Hematopoietic multipotent progenitor cell treated with erythropoietin and hydrocortisone succinate and interleukin-3 and kit ligand, for 8 days (in vitro differentiated cells): ENCODE measurements at places on chromosomes 7 and 10.
A peak's percentile ranks its signal among the peaks of the same experiment; 100 is the strongest.

- DNase-seq, result peak; percentile 59
These were observed 24.9 kb downstream of the SAMD9 start for GRCh38 chr7:93092757-93093370.

- no peak for DNase-seq
These were observed 77.4 kb downstream of the ALOX5 start for GRCh38 chr10:45451407-45451806.

GRCh38 chr10:59047180-59047579 is 129.3 kb upstream of the PHYHIPL start:
- no peak for DNase-seq

DNA sequence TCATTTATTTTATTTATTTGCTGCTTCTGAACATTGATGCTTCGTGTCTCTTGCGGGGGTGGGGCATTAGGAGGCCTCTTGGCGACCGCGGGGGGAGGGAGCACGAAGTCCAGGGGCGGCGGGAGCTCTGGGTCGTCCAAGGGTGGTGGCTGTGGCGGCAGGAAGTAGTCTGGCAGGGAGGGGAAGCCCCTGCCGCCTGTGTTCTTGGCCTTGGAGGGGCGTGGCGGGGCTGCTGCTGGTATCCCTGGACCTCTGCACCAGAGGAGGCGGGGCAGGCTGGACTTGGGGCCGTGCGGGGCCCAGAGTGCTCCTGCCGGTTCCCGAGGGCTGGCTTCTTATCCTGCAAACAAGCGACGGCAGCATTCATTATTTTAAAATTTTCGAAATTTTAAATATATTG is 70.5 kb upstream of the ABI1 start:
- DNase-seq, result no peak

- no peak for DNase-seq
These were observed 295.0 kb downstream of the PARD3 start for GRCh38 chr10:34520084-34520483.

DNA sequence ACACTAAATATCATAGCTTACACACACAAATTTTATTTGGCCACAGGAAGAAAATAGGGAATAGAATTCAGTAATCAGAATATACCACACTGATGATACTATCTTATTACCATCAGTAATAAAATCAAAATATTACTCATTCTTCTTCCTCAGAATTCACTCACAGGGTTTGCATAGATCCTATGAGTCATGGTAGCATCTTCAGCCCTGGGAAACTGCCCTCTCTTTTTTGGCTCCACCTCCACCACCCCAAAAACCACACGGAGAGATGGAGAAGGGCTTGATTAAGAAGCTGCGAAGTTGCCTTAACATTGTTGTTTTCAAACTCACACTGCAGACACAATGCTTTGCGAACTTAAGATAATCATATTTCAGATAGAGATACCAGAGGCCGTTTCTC is 154.1 kb upstream of the AHR start:
- DNase-seq, result peak; percentile 62

DNA sequence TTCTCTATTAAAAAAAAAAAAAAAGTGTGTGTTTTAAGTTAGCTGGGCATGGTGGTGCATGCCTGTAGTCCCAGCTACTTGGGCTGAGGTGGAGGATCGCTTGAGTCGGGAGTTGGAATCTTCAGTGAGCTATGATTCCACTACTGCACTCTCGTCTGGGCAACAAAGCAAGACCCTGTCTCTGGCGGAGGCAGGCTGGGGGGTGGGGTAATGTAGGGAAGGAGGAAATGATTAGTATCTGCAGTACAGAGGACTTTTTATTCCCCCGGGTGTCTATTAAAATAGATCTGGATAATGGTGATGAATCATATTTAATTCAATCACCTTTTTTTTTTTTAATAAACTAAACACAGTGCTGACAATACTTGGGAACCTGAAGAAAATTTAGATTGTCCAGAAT is 6.5 kb downstream of the CBX3 start:
- DNase-seq, result no peak

GRCh38 chr10:44341886-44342285 is 43.0 kb downstream of the CXCL12 start:
- DNase-seq, result no peak

- DNase-seq, result peak; percentile 44
These were observed 591 bp downstream of the BZW2 start for GRCh38 chr7:16646472-16647072.

DNA sequence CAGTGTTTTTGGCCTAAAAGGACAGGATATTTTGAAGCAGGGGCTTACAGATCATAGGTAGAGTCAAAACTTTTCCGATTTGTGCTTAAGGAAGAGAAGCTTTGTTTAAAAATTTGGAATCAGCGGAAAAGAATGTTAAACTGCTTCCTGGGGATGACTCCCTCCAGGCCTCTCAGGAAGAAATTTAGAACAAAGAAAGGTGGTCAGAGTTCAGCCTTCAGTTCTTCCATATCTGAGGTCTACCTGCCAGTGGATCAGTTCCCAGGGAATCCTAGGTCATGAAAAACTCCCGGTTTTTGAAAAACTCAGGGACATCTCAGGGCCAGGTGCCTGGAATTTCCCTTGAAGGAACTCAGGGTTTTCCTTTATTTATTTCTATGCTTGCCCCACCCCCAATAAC is 100.3 kb downstream of the MCU start:
- no peak for DNase-seq

- DNase-seq, result no peak
These were observed 4.8 kb downstream of the BAMBI start for GRCh38 chr10:28681928-28682750.

DNA sequence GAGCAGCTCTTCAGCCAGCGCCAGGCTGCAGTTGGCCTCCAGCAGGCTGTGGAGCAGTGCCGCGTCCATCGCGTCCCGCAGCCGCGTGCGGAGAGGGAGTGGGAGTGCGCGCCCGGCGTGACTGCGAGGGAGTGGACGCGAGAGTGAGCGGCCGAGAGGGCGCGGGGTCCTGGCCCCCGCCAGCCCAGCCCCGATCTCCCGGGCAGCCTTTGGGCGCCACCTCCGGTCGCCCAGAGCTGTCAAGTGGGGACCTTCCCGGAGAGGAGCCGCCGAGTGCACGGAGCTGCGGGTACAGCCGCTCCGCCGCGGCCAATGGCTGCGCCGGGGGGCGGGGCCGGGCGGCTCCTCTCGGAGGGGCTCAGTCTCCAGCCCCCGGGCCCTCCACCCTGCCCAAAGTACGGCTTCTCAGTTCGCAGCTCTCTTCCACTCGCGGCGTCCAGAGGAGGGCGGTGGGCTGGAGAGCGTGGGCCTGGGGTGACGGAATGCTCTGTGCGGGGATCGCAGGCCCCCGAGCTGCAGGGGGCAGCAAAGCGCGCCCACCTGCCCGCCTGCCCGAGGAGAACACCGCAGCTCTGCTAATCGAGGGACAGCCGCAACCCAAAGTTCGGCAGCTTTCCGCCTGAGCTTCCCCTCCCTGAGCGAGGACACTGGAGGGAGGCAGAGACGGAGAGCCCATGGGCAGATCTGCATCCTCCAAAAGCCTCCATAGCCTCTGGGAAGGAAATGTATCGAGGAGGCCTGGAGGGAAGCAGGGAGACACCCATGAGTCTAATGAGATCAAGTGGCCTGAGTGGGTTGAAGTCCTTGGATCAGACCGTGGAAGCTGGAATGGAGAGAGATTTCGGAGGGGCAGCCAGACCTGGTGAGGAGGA is at the start of gene CRHR2:
TSS of gene CRHR2 (minus strand) at position 245 of the 872 bp plus-strand sequence. CDS start at position 69, 176 bp downstream.
- no peak for DNase-seq

- DNase-seq, result no peak
These were observed 95.8 kb downstream of the CLEC2L start for GRCh38 chr7:139619367-139619657.

- peak; percentile 70 for DNase-seq
These were observed 44.8 kb downstream of the ZNF800 start for GRCh38 chr7:127347567-127348246.

- no peak for DNase-seq
These were observed 492.5 kb upstream of the AKR1E2 start for GRCh38 chr10:4333459-4333894.

- DNase-seq, result no peak
These were observed 4.8 kb downstream of the GPR146 start for GRCh38 chr7:1049006-1049741.

DNA sequence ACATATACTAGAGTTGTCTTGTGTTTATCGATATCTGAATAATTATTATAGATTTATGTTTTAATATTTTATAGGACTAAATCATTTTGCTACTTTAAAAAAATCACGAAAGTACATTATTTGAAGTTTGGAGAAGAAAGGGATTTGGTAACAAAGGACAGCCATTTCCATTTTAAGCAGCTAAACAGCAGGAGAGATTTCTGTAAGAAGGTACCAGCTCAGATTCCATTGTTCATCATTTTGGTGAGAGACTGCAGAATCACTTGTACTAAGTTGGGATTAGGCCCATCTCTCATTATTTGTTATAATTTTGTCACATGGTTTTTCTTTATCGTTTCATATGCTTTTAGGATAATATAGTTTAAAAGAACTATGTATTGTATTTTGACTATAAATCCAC is 46.7 kb downstream of the PALS2 start:
- no peak for DNase-seq

- DNase-seq, result no peak
These were observed 108.7 kb downstream of the ITIH5 start for GRCh38 chr10:7558036-7558435.

GRCh38 chr7:106756071-106756470 is 95.1 kb upstream of the CCDC71L start:
- DNase-seq, result no peak

DNA sequence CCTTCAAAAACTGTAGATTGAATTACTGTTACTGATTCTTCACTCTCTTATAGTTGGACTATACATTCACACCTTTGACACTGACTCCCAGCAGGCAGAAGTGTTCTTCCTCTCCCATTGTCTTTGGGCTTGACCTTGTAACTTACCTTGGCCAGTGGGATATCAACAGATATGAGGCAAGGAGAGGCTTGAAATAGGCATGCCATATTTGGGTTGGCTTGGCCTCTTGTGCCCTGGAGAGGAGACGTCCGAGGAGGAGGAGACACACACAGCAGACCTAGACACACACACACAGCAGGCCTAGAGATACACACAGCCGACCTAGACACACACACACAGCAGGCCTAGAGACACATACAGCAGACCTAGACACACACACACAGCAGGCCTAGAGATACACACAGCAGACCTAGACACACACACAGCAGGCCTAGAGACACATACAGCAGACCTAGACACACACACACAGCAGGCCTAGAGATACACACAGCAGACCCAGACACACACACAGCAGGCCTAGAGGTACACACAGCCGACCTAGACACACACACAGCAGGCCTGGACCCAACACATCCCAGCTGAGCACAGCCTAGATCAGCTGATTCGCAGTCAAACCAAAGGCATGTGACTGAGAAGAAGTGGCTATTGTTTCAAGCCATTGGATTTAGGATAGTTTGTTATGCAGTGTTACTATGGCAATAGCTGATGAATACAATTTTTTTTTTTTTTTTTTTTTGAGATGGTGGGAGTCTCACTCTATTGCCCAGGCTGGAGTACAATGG is 12.5 kb upstream of the GNA12 start:
- DNase-seq, result no peak

- no peak for DNase-seq
These were observed 213.6 kb upstream of the DPP6 start for GRCh38 chr7:153838591-153838990.

GRCh38 chr10:4241724-4242345 is 456.8 kb upstream of the KLF6 start:
- DNase-seq, result no peak

- no peak for DNase-seq
These were observed 59.9 kb upstream of the IGFBP3 start for GRCh38 chr7:45980973-45981372.

- no peak for DNase-seq
These were observed 273.6 kb downstream of the PLXDC2 start for GRCh38 chr10:20089879-20090278.

GRCh38 chr7:138837627-138838026 is 39.6 kb upstream of the ATP6V0A4 start:
- DNase-seq, result no peak

DNA sequence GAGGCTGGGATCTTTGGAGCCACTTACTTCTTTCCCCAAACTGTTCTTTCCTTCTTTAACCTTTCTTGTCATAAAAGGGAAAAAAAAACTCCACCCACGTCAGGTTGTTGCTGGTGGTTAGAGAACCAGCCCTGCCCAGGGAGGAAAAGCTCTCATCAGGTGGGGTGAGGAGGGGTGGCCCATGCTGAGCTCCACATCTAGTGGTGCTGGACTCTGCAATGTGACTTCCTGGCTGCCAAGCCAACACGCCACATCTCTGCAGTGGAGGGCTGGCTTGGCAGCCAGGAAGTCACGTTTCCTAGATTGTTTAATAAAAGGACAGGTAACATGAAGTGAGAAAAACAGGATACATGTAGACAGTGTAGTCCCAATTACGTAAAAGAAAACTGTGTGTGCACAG is 37.4 kb downstream of the WIPF3 start:
- DNase-seq, result no peak

DNA sequence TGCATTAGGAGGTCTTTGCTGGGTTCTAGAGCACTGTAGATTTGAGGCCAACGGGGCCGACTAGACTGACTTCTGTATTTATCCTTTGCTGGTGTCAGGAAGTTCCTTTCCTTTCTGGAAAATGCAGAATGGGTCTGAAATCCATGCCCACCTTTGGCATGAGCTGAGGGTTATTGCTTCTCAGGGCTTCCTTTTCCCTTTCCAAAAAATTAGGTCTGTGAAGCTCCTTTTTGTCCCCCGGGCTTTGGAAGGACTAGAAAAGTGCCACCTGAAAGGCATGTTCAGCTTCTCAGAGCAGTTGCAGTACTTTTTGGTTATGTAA is 675 bp downstream of the IL6 start:
- no peak for DNase-seq

- peak; percentile 62 for DNase-seq
These were observed 46.2 kb downstream of the GPAM start for GRCh38 chr10:112137154-112137987.

GRCh38 chr7:159088016-159088865 is 56.4 kb downstream of the VIPR2 start:
- DNase-seq, result no peak

- DNase-seq, result no peak
These were observed 26.4 kb downstream of the ENTPD1 start for GRCh38 chr10:95782318-95782717.

- DNase-seq, result no peak
These were observed 152.8 kb upstream of the TCF7L2 start for GRCh38 chr10:112797197-112797596.
